Neural progenitor cell (in vitro differentiated cells): ENCODE measurements at places on chromosomes 11 and 22. TPM values are rescaled to one million over a fixed set of nuclear protein-coding genes. Genes with fewer than 3 reads are reported as not detected.

- H3K4me3 ChIP-seq: no peak overlapping the region
- no peaks in the 10 kb centered on the region for H3K27me3 ChIP-seq
- no peak for DNase-seq
- no peaks in the 10 kb centered on the region for H3K36me3 ChIP-seq
- no peak overlapping the region for H3K27ac ChIP-seq
These were observed 69.1 kb upstream of the CD82 start for GRCh38 chr11:44496391-44496790.

DNA sequence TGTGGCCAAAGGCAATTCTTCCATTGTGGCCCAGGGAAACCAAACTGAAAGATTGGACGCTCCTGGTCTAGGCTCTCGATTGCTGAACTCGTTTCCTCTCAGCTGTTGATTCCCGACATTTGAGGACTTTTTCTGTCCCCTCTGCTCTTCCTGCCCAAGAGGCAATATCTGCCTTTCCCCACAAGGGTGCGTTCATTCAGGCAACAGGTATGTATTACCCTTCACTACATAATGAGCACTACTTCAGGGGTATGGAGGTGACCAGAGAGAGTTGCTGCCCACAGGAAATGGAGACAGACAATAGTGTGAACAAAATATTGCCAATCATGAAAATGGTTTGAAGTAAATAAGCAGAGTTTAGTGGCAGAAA is 8.2 kb downstream of the PTH start:
- H3K27ac ChIP-seq: no peak overlapping the region
- DNase-seq: peak; percentile 28
- H3K4me3 ChIP-seq: no peak overlapping the region
- H3K36me3 ChIP-seq: no peaks in the 10 kb centered on the region
- H3K4me1 ChIP-seq: no peaks in the 10 kb centered on the region

DNA sequence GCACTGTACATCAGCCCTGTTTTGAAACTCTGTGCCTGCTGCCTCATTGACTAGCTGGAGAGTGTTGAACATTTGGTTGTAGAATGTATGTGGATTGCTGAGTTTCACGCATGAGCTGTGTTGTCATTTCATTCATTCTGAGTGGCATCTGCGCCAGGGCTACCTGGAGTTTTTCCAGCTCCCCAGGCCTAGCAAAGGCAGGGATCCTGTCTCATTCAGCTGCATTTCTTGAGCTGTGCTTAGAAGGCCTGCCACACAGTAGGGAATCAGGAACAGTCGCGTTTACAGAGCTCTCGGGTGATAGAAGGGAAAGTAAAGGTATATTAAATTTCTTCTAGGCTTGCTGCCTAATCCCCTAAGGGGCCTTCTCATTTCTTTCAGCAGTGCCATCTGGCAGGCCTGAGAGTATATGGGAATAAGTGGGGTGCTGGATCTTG is 44.3 kb downstream of the PTPRJ start:
- H3K4me3 ChIP-seq: no peak overlapping the region
- H3K4me1 ChIP-seq: peaks cover 30% of the 10 kb centered on the region
- H3K27me3 ChIP-seq: no peaks in the 10 kb centered on the region
- no peaks in the 10 kb centered on the region for H3K36me3 ChIP-seq
- no peak for DNase-seq
- peak overlapping the region; percentile 53 for H3K27ac ChIP-seq

- H3K27me3 ChIP-seq: no peaks in the 10 kb centered on the region
- no peak overlapping the region for H3K27ac ChIP-seq
These were observed 40.9 kb upstream of the CCDC188 start for GRCh38 chr22:20191803-20192202.

- no peaks in the 10 kb centered on the region for H3K27me3 ChIP-seq
- no peak for DNase-seq
- H3K4me3 ChIP-seq: no peak overlapping the region
- no peaks in the 10 kb centered on the region for H3K36me3 ChIP-seq
These were observed 7.1 kb downstream of the LARGE2 start for GRCh38 chr11:45929486-45930030.

GRCh38 chr11:27210531-27210930 is 152.5 kb downstream of the CCDC34 start:
- H3K27ac ChIP-seq: no peak overlapping the region
- no peak for DNase-seq
- no peaks in the 10 kb centered on the region for H3K27me3 ChIP-seq

DNA sequence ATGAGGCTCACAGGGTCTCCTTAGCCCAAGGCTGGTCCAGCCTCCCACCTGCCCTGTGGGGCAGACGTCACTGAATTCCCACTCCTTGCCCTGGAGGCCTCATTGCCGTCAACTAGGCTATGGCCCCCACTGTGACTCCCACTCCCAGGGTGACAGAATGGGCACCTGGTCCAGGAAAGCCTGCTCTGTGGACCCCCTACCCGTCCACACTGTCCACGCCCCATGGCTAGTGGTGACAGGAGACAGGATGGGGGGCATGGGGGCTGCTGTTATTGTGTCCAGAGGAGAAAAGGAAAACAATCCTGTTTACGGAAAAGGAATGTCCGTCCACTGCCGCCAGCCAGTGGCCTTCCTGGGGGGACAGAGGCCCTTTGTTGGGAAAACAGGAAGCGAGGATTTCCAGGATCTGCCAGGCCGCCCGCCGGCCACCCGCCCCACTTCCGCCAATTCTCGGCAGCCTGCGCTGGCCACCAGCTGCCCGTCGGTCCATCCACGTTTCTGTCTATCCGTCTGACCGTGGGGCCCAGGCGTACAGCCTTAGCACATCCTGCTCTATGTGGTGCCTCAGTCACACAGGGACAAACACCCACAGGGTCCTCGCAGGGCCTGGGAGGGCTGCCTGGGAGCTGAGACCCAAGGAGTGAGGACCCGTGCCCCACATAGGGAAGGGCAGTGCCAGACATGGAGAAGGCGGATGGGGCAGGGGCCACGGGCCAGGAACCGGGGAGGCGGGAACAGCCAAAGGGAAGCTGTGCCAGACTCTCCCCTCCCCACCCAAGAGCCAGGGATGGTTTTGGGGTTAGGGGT is 19.5 kb downstream of the CRELD2 start:
- H3K36me3 ChIP-seq: no peaks in the 10 kb centered on the region
- no peak for DNase-seq
- H3K4me1 ChIP-seq: peaks cover 15% of the 10 kb centered on the region
- H3K27me3 ChIP-seq: peaks cover 22% of the 10 kb centered on the region
- no peak overlapping the region for H3K4me3 ChIP-seq

DNA sequence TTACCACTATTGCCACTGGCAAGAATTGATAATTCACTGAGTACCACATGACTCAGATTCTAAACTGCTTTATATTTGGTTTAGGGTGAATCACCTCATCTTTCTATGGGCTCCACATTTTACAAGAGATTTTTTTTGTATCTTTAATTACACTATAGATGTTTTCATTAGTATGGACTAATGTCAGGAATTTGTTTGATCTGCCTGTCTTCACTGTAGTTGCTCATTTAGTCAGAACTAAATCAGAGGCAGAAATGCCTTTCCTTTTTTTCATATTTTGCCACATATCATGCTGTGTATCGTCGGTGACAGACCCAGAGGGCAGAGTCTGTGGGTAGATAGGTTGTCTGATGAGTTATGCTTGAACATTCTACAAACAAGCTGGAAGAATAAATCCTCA is 524.1 kb downstream of the METTL15 start:
- no peak overlapping the region for H3K27ac ChIP-seq
- no peak overlapping the region for H3K4me3 ChIP-seq
- no peaks in the 10 kb centered on the region for H3K36me3 ChIP-seq
- H3K27me3 ChIP-seq: no peaks in the 10 kb centered on the region
- DNase-seq: no peak

DNA sequence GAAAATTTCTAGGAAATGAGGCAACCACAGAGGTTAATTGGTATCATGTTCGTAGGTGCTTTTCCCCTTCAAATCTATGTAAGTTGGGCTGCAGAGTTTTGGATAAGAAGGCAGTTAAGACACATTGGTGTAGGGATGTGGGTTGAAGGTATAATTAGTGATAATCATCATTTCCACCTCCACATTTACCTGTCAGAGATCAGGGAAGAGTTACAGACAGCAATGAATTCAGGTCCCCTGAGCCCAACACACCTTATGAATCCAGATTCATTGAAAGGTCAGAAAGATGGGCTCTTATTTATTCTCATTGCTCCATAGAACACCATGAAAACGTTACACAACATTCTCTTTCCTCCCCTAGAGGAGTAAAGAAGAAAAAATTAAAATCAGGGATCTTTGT is 308.7 kb downstream of the C11orf87 start:
- no peaks in the 10 kb centered on the region for H3K36me3 ChIP-seq
- no peaks in the 10 kb centered on the region for H3K4me1 ChIP-seq
- DNase-seq: no peak
- no peak overlapping the region for H3K27ac ChIP-seq

DNA sequence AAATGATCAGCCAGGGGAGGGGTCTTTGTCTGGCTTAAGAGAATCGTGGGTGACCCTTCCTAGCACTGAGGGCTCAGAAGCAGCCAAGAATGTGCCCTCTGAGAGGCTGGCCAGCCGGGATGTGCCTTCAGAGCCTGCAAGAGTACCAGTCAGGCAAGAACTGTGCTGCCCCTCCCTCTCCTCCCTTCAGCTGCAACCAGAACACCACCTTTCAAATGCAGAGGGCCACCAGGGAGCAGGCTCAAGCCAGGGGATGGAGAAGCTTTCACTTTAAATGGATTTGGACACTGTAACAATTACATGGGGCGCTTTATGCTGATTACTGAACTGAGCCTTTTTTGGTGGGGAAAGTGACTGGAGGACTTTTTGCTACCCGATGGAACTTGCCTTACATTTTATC is 44.9 kb upstream of the TENM4 start:
- peak; percentile 40 for DNase-seq
- H3K4me3 ChIP-seq: no peak overlapping the region
- peaks cover 51% of the 10 kb centered on the region for H3K27me3 ChIP-seq
- no peak overlapping the region for H3K27ac ChIP-seq
- H3K4me1 ChIP-seq: peaks cover 12% of the 10 kb centered on the region
- no peaks in the 10 kb centered on the region for H3K36me3 ChIP-seq

DNA sequence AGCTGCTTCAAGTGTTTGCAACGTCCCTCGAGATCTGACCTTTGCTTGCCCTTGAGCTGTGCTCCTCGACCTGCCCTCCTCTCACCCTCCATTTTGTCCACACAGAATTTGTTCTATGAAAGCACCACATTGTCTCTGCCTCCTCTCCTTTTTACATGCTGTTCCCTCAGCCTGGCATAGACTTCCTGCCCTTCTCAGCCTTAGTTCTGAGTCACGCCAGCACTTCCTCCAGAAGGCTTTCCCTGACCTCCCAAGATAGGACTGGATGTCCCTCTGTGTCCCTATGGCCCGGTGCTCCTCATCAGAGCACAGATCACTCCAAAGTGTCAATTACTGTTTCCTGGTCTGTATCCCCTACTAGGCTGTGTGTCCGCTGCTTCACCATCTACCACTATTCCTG is 16.2 kb downstream of the JHY start:
- no peaks in the 10 kb centered on the region for H3K36me3 ChIP-seq
- no peaks in the 10 kb centered on the region for H3K27me3 ChIP-seq
- DNase-seq: no peak
- H3K4me1 ChIP-seq: peaks cover 5% of the 10 kb centered on the region
- no peak overlapping the region for H3K27ac ChIP-seq
- H3K4me3 ChIP-seq: no peak overlapping the region

DAGLA gene
- 1.1 and 4.6 TPM in 2 replicates for total RNA-seq

ZNF280A gene
- 2.4 and 3.7 TPM in 2 replicates for total RNA-seq

PKDREJ gene
- not detected in 2 replicates for total RNA-seq

TRIM49D2 gene
- total RNA-seq: not detected in 2 replicates
